Omental fat pad (tissue), 4 donors: ENCODE measurements at places on chromosomes 1 and 21.

- no peak for DNase-seq
Observed at GRCh38 chr1:156905651-156906050, 12.1 kb downstream of the PEAR1 start.

GRCh38 chr1:43137445-43138052, 34.5 kb downstream of the EBNA1BP2 start:
- no peak for DNase-seq

DNA sequence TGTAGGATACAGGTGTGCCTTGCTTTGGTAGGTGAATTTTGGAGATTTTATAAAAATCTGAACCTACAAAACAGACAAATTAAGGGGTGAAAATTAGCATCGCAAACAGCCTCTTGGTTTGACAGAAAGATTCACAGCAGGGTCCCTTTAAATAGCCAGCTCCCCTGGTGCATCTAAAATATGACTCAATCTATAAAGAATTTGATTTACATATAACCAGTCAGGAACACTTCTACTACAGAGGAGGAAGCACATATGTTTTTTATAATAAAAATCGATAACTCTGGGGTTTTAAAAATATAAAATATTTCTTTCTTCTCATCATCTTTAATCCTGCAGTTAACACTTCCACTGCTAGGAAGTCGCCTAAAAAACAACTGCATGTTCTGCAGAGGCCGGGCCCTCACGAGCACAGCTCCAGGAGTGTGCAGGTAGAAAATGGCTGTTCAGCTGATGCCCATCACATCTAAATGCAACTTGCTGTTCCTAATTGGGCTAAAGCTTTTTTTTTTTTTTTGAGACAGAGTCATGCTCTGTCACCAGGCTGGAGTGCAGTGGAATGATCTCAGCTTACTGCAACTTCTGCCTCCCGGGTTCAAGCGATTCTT, 203.4 kb downstream of the HS2ST1 start:
- DNase-seq: no peak

DNA sequence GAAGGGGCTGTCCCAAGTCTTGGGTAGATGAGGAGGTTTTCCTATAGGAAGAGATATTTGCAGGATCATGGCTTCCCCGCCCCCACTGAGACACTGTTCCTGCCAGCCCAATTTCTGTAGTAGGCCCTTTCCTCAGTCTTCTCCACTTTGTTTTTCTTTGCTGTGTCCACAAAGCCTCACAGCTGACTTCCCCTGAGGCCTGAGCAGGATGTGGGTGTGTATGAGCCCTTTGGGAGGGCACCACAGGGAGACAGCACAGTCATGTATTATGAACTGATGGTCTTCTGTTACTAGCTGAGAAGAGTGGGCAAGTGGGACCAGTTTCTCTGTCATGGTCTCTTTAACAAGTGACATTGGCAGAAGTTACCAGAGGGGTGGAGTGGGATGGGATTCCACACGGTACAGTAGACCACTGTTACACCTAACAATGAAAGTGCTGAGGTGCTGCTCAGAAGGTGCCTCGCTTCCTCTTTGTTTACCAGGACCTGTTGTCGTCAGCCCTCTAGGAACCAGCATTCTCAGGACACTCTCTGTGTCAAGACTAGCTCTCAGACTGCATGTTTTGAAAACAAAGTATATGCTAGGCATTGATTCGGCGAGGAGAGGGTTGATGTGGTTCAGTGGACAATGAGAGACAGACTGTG, 253.8 kb upstream of the HOOK1 start:
- DNase-seq: no peak

- no peak for DNase-seq
Observed at GRCh38 chr21:46641656-46642055, 6.2 kb downstream of the PRMT2 start.

GRCh38 chr1:220926146-220926545, 46.9 kb downstream of the HLX start:
- DNase-seq: no peak

GRCh38 chr1:72060466-72061245, 221.7 kb downstream of the NEGR1 start:
- no peak for DNase-seq

DNA sequence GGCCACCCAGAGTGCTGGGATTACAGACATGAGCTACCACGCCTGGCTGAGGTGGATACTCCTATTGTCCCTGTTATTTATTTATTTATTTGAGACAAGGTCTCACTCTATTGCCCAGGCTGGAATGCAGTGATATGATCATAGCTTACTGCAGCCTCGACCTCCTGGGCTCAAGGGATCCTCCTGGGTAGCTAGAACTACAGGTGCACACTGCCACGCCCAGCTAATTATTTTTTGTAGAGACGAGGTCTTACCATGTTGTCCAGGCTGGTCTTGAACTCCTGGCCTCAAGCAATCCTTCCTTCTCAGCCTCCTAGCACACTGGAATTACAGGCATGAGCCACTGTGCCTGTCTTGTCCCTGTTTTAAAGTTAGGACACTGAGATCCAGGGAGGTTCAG, 5.2 kb downstream of the LDLRAP1 start:
- DNase-seq: no peak

- DNase-seq: no peak
Observed at GRCh38 chr21:25911730-25912401, 177.1 kb downstream of the GABPA start.

- no peak for DNase-seq
Observed at GRCh38 chr1:100767176-100767890, 47.8 kb downstream of the VCAM1 start.
